ENCODE measurements at places on chromosomes 4 and X.

- DNase-seq: no peak
Measured at GRCh38 chrX:17758382-17758781, 21.1 kb downstream of the SCML1 start.

- no peak for DNase-seq
Measured at GRCh38 chr4:166499820-166500219, 626.8 kb downstream of the TLL1 start.

- DNase-seq: no peak
Measured at GRCh38 chrX:152070144-152070543, 68.2 kb downstream of the MAGEA10 start.

DNA sequence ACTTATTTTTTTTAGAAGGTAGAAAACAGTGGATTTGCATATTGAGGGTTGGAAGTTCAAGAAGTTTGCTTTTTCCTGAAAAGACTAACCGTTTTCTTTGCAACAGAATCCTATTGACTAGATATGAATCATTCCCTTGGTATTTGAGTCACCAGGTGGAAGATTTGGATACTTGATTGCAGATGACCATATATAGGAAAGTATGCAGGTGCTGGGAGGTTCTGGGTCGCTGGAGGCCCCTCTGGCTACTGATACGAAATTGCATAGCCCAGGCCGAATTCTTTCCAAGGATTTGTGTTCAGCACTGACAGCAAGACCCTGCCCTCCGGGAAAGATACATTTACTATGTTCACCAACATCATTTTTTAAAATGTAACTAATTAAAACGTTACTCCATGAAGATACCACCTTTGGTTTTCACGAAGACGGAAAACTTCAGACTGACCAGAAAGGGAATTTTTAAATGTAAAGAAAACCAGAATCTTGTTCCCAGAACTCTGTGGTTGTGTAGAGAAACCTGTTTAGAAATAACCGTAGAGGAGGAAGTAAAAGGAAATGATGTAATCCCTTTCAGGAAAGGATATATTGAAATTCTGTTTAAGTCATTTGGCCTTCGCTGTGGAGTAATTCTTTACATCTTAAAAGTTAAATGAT lies 946 bp downstream of the ANXA3 start:
- peak; percentile 32 for DNase-seq

- no peak for DNase-seq
Measured at GRCh38 chrX:155216940-155217440, 730 bp downstream of the VBP1 start.

DNA sequence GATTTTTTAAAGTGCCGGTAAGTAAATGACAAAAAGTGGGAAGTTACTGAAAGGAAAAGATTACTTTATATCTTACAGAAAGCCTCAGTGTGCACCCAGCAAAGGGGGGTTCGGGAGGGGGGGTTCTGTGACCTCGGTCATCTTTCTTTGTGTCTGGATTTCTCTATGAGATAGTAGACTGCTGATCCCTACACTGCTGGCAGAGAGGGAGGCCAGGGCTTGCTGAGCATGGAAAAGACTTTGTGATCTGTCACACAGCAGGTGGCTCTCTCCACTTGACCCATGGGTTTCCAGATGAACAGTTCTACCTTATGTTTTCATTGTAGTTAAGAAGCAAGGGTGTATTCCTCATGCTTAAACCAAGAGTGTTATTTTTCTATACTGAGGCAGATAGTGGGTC lies 475.6 kb downstream of the PCDH10 start:
- DNase-seq: no peak

GRCh38 chr4:110503270-110504083 lies 27.5 kb downstream of the ENPEP start:
- DNase-seq: no peak

DNA sequence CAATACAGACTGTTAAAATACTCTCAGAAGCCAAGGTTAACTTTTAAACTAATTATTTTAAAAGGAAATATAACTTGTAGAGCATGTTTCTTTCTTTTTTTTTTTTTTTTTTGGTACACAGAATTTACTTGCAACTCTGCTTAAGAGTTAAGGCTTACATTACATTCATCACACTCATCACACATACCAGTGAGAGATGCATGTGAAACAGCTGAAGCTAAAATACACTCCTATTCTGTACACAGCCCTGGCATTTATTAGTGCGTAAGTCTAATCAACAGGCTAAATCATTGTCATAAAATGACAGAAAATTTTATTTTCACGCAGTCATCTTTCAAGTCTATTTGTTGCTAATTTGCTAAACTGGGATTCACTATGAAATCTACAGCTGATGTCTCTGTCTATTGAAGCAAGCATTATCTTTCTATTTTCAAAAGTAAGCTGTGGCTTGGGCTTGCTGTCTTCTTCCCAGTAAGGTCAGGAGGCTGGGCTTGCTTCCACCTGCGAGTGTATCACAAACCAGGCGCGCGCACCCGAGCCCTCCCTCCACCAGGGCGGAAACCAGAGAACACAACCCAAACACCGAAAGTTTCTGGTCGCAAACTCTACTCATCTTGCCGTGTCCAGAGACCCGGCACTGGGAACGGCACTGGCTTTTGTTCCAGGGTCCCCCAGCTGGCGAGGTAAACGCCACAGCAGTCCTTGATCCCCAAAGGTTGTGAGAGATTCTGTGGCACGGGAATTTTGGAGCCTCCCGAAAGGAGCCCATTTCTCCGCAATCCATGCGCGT lies 3.9 kb downstream of the MAML3 start:
- DNase-seq: no peak

- no peak for DNase-seq
Measured at GRCh38 chr4:147899512-147899911, 167.6 kb downstream of the ARHGAP10 start.
